ENCODE measurements at places on chromosomes 6 and 20. TPM values are rescaled to one million over a fixed set of nuclear protein-coding genes. Genes with fewer than 3 reads are reported as not detected.

GRCh38 chr6:3571836-3572235 lies 115.0 kb upstream of the SLC22A23 start:
- H3K4me3 ChIP-seq, result no peak overlapping the region
- no peaks in the 10 kb centered on the region for H3K4me1 ChIP-seq
- H3K27me3 ChIP-seq, result peaks cover 2% of the 10 kb centered on the region
- H3K36me3 ChIP-seq, result no peaks in the 10 kb centered on the region

DNA sequence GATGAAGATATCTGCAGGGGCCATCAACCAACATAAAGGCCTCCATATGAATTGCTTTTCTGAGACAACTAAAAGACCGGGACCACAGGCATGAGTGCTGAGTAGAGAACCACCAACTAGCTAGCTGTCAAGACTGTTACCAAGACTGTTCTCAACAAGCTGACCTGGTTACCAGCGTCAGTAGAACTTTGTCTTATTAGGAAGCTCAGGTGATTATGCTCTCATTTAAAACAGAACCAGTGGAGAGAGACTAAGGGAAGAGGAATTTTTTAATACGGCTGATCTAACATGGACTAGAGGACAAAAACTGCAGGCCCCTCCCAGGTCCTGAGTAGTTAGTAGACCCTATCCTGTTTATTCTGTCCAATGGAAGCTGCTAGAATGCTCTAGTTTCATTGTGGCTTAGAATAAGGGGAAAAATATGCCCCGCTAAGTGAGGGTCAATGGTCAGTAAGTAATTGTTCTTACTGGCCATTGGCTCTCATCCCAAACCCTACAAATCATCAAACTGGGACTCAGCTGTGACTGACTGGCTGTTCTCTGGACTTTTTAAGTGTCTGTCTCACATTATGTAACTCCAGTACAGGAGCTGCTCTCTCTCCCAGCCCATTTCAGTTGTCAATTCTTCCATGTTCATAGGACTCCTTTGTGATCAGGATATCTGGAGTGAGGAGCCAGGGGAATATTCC lies 3.8 kb upstream of the DYNLRB1 start:
- no peaks in the 10 kb centered on the region for H3K27me3 ChIP-seq
- no peak for DNase-seq
- H3K4me1 ChIP-seq, result peaks cover 15% of the 10 kb centered on the region
- peaks cover 10% of the 10 kb centered on the region for H3K36me3 ChIP-seq

- peak; percentile 84 for DNase-seq
- no peak within 1 kb of the TSS for H3K27ac ChIP-seq
- peaks cover 8% of the 10 kb centered on the region for H3K4me1 ChIP-seq
- no peaks in the 10 kb centered on the region for H3K36me3 ChIP-seq
These were observed at the start of gene SLC4A11 for GRCh38 chr20:3239026-3239866. TSS of gene SLC4A11 (minus strand) at chr20:3239190. CDS start at chr20:3239137, 53 bp downstream.

DNA sequence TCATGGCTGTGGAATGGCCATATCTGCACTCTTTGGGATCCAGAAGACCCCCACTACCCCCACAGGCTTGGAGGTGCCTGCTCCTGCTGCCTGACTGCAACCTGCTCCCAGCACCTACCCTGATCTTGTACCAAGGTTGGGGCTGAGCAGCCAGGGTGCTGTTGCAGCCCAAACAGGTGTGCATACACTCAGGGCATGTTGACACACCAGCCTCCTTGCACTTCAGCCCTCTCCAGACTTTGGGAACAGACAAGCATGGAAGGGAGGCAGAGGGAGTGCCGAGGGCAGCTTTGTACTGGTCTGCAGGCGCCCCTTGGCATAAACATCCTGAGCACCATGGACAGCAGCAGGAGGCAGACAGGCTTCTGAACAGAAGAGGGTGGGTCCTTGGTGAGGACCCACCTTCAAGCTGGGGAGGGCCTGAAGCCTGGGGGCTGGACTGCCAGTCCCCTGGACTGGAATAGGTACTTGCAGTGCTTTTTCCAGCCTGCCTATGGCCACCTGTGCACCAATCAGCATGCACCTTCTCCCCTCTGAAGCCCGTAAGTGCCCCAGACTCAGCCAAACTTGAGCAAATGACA lies 1675.8 kb downstream of the HACE1 start:
- no peak overlapping the region for H3K4me3 ChIP-seq
- H3K27me3 ChIP-seq, result no peaks in the 10 kb centered on the region

DNA sequence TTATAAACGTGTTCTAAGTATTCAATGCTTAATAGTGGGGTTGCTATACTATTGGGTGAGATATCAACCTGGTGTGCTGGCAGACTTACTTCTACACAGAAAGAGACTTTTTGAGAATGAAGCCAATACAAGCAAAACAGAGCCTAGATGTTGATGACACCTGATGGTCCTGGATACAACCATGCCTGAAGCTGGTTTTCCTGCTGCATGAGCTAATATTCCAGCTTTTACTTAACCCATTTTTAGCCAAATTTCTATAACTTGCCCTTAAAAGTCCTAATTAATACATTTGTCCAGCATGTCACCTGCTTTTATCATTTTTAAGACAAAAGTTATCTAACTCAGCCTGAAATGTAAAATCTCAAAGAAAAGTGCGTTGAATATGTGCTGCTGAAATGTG lies 86.2 kb downstream of the PFDN4 start:
- H3K27me3 ChIP-seq, result peaks cover 3% of the 10 kb centered on the region
- no peak overlapping the region for H3K4me3 ChIP-seq
- peaks cover 4% of the 10 kb centered on the region for H3K36me3 ChIP-seq
- H3K27ac ChIP-seq, result no peak overlapping the region
- peaks cover 19% of the 10 kb centered on the region for H3K4me1 ChIP-seq

DNA sequence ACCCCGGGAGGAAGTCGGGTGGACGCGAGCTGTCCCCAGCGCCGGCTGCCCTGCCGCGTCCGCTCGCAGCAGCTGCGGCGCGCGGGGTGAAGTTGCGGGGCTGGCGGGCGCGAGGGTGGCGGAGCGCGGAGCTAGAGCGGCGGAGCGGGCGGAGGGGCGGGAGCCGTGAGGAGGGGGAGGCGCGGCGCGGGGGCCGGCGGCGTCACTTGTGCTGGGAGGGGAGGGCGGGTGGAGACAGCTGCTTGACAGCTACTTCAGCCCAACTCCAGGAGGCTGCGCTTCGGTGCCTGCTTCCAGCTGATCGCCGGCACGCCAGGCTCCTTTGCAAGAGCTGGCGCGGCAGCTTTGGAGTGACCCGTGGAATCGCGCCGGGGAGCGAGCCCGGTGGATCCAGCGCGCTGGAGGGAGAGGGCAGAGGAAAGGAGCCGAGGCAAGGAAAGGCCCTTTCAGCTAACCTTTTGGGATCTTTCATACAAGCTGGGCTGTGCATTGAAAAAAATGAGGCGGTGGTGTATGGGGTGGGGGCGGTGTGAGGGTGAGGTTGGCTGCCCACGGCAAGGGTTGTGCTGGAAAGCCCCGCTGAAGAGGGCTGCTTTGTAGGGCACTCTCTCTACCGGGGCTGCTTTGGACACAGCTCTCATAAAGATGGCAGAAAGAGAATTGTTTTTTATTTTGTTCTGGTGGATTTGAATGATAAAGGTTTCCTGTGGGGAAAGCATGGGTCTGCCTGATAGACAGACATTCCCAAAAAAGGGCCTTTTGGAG lies 24.6 kb downstream of the RIPOR2 start:
- H3K27ac ChIP-seq, result peak overlapping the region; percentile 93
- peak overlapping the region; percentile 86 for H3K4me3 ChIP-seq
- peak; percentile 82 for DNase-seq
- H3K27me3 ChIP-seq, result no peaks in the 10 kb centered on the region

DNA sequence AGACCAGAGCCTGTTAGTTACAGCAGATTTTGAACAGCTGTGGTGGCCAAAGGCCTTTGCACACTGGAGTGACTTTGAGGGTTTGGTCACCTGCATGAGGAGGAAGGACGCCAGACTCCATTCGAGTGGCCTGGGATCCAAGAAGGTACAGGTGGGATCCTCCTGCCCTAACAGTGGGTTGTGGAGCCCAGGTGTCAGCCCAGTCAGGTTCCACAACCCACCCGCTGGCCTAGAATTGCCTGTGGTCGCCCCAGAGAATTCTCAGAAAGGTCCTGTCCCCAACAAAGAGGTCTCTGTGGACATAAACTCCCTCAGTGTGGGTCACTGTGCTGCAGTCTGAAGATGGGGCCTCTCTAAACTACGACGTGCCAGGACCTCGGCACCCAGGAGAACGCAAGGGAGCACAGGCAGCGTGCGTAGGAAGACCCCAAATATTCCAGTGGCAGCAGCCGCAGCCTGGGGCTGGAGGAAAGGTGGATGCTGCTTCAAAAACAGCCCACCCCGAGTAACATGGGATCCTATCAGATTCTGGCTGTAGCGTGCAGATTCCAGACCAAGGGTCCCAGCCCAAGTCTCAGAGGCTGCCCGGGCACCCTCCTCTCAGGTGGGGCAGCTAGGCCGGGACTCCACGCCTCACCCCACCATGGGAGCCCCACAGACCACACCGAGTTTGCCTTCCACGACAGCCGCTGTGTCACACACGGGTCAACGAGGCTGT lies 16.0 kb downstream of the ACSS1 start:
- no peaks in the 10 kb centered on the region for H3K27me3 ChIP-seq
- DNase-seq, result no peak
- H3K4me1 ChIP-seq, result peaks cover 18% of the 10 kb centered on the region
- peaks cover 3% of the 10 kb centered on the region for H3K36me3 ChIP-seq

- DNase-seq, result no peak
- H3K4me3 ChIP-seq, result no peak overlapping the region
- no peak overlapping the region for H3K27ac ChIP-seq
- no peaks in the 10 kb centered on the region for H3K36me3 ChIP-seq
- H3K27me3 ChIP-seq, result peaks cover 24% of the 10 kb centered on the region
- H3K4me1 ChIP-seq, result peaks cover 3% of the 10 kb centered on the region
These were observed 116.9 kb upstream of the ENPP5 start for GRCh38 chr6:46287681-46288080.

DNA sequence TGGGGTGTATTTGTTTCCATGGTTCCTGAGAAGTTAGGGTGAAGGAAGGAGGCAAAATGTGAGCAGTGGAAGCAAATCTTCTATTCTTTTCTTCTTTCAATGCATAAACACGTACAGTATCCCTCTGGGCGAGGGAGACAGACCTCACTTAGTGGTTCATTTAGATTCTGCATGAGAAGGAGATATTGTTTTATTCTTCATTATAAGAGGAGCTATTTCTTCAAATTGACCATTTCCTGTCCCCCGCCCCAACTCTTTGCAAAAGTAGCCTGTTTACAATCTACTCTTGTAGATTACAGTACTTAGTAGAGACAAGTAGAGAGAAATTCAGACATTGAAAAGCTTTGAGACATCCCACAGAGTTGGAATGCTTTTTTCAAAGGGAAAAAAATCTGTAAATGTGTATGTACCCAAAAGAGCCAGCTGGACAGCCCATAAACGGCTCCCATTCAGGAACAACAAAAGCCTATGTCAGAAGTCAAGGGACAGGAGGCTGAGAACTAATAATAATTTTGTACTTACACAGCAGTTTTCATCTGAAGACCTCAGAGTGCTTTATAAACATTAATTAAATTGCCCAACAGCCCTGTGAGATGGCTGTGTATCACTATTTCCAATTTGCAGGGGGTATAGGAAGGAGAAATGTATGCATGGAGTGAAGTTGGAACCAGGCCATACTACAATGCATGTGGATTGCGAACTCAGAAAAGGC lies 23.9 kb downstream of the CD83 start:
- no peak overlapping the region for H3K27ac ChIP-seq
- H3K36me3 ChIP-seq, result no peaks in the 10 kb centered on the region
- no peaks in the 10 kb centered on the region for H3K27me3 ChIP-seq

DNA sequence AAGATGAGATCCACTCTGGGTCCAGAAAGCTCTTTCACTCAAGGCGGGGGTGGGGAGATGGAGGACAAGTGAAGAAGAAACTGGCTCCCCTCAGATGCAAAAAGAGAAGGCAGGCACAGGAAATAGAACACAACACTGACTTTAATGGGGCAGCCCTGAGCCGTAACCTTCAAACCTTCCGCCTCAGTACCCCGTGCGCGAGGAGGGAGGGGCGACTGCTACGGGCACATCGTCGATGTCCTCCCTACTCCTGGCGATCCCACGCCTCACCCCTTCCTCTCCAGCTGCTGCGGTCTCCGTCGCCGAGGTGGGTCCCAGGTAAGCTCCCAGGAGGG lies 3.9 kb downstream of the SPEF1 start:
- no peak overlapping the region for H3K27ac ChIP-seq
- H3K36me3 ChIP-seq, result no peaks in the 10 kb centered on the region
- H3K27me3 ChIP-seq, result peaks cover 24% of the 10 kb centered on the region
- H3K4me1 ChIP-seq, result peaks cover 26% of the 10 kb centered on the region

DNA sequence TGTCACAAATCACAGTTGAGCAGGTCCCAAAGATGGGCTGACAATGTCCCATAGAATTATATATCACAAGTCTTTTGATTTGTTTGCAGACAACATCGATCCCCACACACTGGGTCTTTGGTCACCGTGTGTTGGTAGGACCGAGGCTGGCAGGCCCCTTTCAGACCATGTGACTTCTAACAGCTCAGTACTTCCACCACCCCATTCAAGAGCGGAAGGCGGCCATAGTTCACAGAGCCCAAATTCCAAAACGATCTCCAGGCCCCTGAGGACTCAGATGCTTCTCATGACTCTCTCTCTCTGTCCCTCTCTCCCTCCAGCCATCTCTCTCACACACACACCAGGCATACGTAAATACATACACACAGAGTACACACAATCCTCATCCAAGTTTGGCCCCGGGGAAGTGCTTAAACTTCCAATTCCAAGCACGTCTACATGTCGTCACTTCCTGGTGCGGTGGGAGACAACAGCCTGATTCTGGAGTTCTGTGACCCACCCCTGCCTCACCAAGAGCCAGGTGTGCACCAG lies 155.9 kb upstream of the INSM1 start:
- H3K36me3 ChIP-seq, result no peaks in the 10 kb centered on the region
- no peaks in the 10 kb centered on the region for H3K4me1 ChIP-seq
- no peak for DNase-seq
- H3K27ac ChIP-seq, result no peak overlapping the region
- H3K27me3 ChIP-seq, result peaks cover 4% of the 10 kb centered on the region

- no peak overlapping the region for H3K27ac ChIP-seq
- peaks cover 35% of the 10 kb centered on the region for H3K36me3 ChIP-seq
- peaks cover 4% of the 10 kb centered on the region for H3K4me1 ChIP-seq
- H3K4me3 ChIP-seq, result no peak overlapping the region
- H3K27me3 ChIP-seq, result no peaks in the 10 kb centered on the region
- no peak for DNase-seq
These were observed 69.5 kb upstream of the LTV1 start for GRCh38 chr6:143773506-143774150.

- peaks cover 39% of the 10 kb centered on the region for H3K36me3 ChIP-seq
- H3K4me3 ChIP-seq, result no peak overlapping the region
- H3K27me3 ChIP-seq, result no peaks in the 10 kb centered on the region
- DNase-seq, result no peak
- H3K27ac ChIP-seq, result peak overlapping the region; percentile 32
These were observed 27.3 kb downstream of the RRBP1 start for GRCh38 chr20:17654649-17655285.

GRCh38 chr6:73943930-73944652 lies 248.1 kb downstream of the CD109 start:
- no peak overlapping the region for H3K4me3 ChIP-seq
- H3K36me3 ChIP-seq, result no peaks in the 10 kb centered on the region
- DNase-seq, result no peak
- H3K27ac ChIP-seq, result no peak overlapping the region
- peaks cover 9% of the 10 kb centered on the region for H3K27me3 ChIP-seq
- peaks cover 7% of the 10 kb centered on the region for H3K4me1 ChIP-seq

Gene ROS1
- total RNA-seq, result not detected

Gene KCNK17
- total RNA-seq, result not detected

Gene CCN2
- total RNA-seq, result not detected

Gene C20orf202
- 0.12 TPM for total RNA-seq

Gene TCF15
- total RNA-seq, result 0.12 TPM

Gene AGPAT4
- total RNA-seq, result 6.8 TPM

Gene ZFP57
- total RNA-seq, result 2.0 TPM

Gene SLC17A2
- total RNA-seq, result not detected

Gene MUC21
- total RNA-seq, result not detected

Gene SLC17A9
- 14.0 TPM for total RNA-seq

Gene NHLRC1
- total RNA-seq, result 0.09 TPM

Gene TSBP1
- total RNA-seq, result not detected

Gene BMP5
- not detected for total RNA-seq
